ENCODE measurements at places on chromosomes 7 and 10.

DNA sequence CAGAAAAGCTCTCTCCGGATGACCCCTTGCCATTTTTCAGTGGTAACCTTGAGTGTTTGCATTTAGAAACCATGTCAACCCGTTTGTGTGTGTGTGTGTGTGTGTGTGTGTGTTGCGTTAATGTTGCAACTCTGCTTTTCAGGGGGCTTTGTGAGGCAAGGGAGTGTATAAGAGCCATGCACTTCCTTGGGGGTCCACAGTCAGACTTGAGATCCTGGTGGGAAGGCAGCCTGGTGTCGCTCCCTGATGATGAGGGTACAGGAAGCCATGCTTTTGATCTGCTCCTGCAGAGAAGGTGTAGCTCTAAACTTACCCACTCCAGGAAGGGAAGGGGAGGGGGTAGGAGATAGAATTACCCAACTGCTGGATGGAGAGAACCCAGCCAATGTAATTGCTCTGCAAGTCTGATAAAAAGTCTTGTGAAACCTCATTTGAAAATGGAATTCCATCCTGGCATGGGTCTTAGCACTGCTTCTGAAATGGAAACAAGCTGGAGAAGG lies 10.7 kb downstream of the GRK5 start:
- DNase-seq, result no peak

DNA sequence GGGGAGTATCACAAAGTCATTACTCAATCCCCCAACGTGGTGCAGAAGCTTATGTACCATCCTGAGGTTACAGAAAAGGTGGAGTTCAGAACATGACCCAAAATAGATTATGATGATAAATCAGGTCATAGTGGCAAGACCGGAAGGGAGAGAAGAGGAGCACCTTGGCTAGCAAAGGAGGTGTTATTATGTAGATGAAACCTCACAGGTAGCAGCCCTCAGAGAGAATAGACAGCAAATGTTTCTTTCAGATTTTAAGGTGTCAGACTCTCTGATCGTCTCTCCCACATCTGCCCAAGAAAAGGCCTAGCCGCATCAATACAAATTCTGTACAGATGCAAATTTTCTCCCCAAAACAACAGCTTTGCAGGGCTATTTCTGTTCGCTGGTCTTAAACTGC lies 88.3 kb upstream of the SEMA3D start:
- no peak for DNase-seq

DNA sequence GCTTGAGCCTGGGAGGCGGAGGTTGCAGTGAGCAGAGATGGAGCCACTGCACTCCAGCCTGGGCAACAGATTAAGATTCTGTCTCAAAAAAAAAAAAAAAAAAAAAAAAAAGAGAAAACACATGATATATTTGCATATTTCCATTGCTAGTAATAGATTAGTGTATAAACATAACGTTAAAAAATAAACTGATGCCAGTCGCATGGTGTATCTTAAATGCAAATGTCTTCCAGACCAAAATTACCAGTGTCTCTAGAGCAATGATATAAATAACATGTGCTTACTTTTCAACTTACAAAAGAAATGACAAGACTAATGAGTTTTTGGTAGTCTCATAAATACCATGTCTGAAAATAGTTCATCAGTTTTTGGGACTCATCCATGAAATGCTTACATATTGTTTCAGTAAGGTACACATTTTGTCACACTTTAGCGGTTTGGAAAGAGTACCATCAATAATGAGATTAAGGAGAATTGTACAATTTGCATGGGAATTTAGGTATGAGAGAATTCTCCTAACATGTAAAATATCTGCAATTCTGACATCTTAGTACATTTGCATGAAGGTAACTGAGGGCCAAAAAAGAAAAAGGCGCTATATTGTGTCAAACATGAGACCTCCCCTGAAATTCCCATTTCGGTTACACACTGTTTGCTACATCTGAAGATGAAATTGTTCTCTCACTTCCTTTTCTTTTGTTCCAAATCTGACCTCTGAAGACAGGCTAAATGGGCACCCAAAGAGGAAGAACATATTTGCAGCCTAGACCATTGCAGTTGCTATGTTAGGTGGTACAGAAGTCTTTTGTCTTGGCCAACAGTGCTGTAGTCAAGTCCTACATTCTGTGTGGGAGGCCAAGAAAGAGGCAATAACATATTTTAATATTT lies 51.5 kb upstream of the PIP4K2A start:
- peak; percentile 78 for DNase-seq

DNA sequence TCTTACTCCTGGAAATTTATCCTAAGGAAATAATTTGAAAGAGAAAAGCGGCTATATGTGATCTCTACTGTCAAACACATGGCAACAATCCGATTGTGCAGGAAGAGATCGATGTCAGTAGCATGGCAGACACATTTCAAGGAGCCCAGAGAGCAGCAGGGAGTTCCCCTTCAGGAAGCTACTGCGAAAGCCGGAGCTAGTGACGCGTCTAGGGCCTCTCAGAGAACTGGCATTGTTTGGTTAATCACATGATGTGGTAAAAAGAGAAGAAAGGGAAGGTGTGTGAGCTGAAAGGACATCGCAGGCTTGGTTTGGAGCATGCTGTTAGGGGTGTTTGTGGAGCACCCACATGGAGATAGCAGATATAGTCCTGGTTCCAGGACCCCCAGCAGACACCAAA lies 74.9 kb downstream of the BEND7 start:
- DNase-seq, result no peak

DNA sequence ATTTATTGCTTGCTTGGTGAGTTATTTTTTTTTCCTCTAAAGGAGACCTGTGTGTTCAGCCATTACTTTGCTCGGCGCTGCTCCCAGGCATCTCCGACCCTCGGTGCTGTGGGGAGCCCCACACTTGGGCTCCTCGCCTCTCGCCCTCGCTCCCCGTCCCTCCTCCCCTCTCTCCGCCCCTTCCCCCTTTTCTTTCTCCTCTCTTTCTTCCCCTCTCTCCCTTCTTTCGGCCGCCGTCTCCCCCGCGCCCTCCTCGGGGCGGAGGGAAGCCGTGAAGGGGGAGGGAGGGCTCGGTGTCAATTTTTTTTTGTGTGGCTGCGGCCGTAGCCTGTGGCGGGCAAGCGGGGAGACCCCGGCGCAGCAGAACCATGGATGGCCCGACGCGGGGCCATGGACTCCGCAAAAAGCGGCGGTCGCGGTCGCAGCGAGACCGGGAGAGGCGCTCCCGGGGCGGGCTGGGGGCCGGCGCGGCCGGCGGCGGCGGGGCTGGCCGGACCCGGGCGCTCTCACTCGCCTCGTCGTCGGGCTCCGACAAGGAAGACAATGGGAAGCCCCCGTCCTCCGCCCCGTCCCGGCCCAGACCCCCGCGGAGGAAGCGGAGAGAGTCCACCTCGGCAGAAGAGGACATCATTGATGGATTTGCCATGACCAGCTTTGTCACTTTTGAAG lies 1.1 kb downstream of the AUTS2 start:
- DNase-seq, result no peak

- DNase-seq, result no peak
These were observed 37.7 kb downstream of the RBAK start for GRCh38 chr7:5083311-5083711.

DNA sequence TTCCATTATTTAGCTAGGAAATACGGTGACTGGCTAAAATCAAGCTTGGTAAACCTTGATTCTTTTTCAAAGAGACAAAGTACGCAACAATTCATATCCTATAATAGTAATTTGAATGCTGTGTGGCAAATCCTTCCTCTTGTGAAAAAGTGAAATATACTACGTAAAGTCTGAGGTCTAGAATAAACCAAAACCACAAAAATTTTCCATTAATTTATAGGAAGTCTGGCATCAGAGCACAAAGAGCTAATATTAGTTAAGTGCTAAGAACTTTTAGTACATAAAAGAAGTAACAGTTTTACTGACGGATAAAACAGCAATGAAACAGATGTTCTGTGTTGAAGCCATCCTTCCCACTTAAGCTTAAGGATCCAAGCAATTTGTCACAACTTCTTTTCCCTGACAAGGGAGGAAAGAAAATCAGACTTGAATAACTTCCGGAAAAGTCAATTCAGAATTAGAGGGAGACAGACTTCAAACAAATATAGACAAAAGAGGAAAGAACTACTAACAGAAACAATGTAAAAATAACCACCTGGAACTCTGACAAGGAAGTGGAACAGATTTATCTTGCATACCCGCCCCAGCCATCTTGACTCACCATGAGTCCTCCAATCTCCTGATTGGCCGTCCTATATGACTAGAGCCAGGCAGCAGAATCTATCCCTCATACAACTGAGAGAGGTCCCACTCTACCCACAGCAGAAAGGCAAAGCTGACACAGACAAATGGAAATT lies 34.6 kb downstream of the RHEB start:
- no peak for DNase-seq

- no peak for DNase-seq
These were observed 557.2 kb upstream of the CELF2 start for GRCh38 chr10:10460451-10460850.

DNA sequence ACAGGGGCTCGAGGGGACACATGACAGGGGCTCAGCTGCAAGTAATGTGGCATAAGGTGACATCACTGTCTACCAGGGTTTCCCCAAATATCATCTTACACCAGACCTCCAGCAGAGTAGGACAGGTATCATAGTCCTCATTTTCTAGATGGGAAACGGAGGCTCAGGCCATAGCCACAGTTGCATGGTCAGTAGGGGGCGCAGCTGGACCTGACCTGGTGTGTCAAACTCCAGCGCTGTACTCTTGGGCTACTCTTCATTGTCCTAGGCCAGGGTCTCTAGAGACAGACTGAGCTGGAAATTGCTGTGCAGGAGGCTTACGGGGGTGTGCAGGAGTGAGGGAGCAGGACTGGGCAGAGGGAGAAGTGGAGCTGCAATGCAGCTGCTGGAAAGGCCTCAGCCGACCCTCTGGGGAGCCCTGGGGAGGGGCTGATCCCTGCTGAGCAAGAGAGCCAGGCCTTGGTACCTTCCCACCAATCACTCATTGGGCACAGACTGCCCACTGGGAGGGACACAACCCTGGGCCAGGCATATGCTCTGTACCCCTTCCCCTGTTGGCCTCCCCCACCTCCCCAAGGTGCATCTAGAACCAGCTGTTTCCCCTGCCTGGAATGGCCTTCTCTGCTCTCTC lies 89.9 kb downstream of the CDH23 start:
- no peak for DNase-seq

GRCh38 chr7:151591866-151592265 lies 72.2 kb upstream of the RHEB start:
- DNase-seq, result no peak

DNA sequence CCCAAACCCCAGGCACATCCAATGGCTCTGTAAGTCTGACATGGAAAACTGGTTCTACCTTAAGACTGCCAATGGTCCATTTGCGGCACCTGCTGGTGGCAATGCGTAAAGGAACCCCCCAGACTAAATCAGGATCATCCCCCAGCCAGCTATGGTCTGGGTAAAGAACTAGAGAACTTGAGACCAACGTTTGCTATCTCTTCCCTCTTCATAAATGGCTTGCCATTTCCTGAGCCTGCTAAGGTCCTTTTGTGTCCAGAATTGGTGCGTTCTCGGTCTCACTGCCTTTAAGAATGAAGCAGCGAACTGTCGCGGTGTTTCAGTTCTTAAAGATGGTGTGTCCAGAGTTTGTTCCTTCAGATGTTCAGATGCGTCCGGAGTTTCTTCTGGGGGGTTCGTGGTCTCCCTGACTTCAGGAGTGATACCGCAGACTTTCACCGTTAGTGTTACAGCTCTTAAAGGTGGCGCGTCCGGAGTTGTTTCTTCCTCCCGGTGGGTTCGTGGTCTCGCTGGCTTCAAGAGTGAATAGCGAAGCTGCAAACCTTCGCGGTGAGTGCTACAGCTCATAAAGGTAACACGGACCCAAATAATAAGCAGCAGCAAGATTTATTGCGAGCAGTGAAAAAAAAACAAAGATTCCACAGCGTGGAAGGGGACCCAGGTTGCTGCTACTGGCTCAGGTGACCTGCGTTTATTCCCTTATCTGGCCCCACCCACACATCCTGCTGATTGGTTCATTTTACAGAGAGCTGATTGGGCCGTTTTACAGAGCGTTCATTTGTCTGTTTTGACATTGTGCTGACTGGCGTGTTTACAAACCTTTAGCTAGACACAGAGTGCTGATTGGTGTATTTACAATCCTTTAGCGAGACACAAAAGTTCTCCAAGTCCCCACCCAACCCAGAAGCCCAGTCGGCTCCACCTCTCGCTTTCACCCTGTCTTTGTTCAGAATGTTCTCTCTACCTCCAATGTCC lies 95.4 kb downstream of the ELMO1 start:
- DNase-seq, result no peak

- DNase-seq, result no peak
These were observed 57.6 kb downstream of the RNLS start for GRCh38 chr10:88525371-88526069.

DNA sequence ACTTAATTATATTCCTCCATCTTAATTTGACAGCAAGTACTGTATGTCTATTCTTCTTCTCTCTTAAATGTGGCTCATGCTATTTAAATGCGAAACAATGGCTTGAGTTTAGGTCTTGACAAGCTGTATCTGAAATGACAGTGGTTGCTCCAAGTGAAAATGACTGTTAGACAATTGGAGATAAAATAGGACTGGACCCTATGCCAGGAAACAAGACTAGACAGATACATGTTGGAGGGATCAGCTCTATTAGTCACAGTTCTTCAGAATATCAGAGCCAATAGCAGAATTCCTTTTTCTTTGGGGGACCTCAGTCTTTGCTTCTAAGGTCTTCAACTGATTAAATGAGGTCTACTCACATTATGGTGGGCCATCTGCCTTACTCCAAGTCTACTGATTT lies 25.8 kb downstream of the KIAA1217 start:
- DNase-seq, result no peak

GRCh38 chr10:43036481-43037428 lies 40.1 kb upstream of the RET start:
- DNase-seq, result no peak

- DNase-seq, result no peak
These were observed 286.7 kb upstream of the FZD8 start for GRCh38 chr10:35928748-35929147.

DNA sequence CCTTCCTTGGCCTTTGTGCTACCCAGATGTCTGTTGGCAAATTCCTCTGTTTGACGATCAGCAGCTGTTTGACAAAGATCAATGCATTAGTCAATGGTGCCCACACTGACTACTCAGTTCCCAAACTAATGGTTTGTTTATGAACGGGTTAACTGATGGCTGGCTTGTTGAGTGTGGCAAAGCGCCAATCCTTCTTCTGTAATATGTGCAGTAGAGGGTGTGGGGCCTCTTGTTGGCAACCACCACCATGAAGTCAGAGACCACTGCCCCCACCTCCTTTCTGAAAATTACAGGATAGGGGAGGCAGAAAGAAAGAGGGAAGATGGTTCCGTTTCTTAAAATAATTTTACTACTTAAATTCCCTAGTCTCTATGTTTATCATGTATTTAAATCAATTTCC lies 2.6 kb upstream of the PLCE1 start:
- DNase-seq, result no peak

- DNase-seq, result no peak
These were observed 55.9 kb upstream of the KIAA1217 start for GRCh38 chr10:24153031-24153430.

GRCh38 chr7:5360971-5361370 lies 62.7 kb downstream of the TNRC18 start:
- DNase-seq, result no peak

All from GM12864 (cell line).